Activated CD4-positive, alpha-beta T cell treated with anti-CD3 and anti-CD28 coated beads, Interleukin-2, amount 10 ng/mL, durations not matched to agents 7 days and 5 days (primary cell): ENCODE measurements at places on chromosomes 11 and 22. TPM values are rescaled to one million over a fixed set of nuclear protein-coding genes. Genes with fewer than 3 reads are reported as not detected.

Gene MS4A14
- not detected for total RNA-seq

Gene APOA1
- 0.23 TPM for total RNA-seq

Gene TMEM45B
- 0.84 TPM for total RNA-seq

Gene HBB
- total RNA-seq, result not detected

Gene TRIM3
- 6.8 TPM for total RNA-seq

Gene ZNF280B
- total RNA-seq, result 1.9 TPM

GRCh38 chr22:32752326-32752725, 49.2 kb upstream of the TIMP3 start:
- H3K36me3 ChIP-seq, result no peaks in the 10 kb centered on the region
- no peak overlapping the region for H3K4me3 ChIP-seq
- no peaks in the 10 kb centered on the region for H3K4me1 ChIP-seq
- no peaks in the 10 kb centered on the region for H3K27me3 ChIP-seq
- DNase-seq, result no peak
- H3K27ac ChIP-seq, result no peak overlapping the region

DNA sequence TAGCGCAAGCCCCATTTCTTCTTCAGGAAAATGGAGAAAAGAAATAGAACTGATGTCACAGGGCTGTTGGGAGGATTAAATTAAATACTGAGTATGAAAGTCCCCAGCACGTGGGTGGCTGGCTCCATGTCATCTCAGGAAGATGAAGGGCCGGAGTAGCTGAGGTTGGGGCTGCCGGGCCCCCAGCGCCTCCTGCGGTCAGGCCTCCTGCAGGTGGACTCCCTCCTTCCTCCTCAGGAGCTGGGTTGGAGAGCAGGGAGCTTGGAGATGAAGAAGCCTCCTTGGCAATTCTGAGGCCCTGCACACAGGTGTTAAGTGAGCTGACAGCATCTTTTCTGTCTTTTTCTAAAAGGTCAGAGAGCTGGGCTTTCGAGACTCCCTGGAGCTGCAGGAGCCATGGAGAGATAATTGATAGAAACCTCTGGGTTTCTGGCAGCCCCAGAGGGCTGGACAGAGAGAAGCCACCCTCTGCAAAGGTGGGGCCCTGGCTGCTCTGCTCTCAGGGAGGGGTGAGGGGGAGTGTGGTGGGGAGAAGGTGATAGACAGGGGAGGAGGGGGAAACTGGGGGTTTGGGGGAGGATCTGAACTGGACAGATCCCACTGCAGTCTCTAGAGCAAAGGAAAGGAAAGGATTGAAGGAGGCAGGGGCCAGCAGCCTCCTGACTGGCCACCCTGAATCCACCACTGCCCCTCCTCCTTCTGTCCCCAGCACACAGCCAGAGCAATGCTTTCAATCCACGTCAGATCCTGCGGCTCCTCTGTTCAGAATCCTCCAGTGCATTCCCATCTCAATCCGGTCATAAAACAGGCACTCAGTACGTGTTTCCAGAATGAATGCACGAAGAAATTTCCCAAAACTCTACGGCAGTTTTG, 210.8 kb downstream of the CEP164 start:
- H3K27me3 ChIP-seq, result no peaks in the 10 kb centered on the region
- H3K36me3 ChIP-seq, result no peaks in the 10 kb centered on the region

GRCh38 chr11:9001736-9002135, 2.1 kb downstream of the NRIP3 start:
- H3K27ac ChIP-seq, result no peak overlapping the region
- peaks cover 44% of the 10 kb centered on the region for H3K27me3 ChIP-seq
- H3K4me3 ChIP-seq, result no peak overlapping the region
- peak; percentile 33 for DNase-seq
- peaks cover 22% of the 10 kb centered on the region for H3K4me1 ChIP-seq

- H3K27ac ChIP-seq, result peak overlapping the region; percentile 44
- no peak overlapping the region for H3K4me3 ChIP-seq
- peaks cover 33% of the 10 kb centered on the region for H3K36me3 ChIP-seq
- peaks cover 88% of the 10 kb centered on the region for H3K4me1 ChIP-seq
These were observed 30.8 kb upstream of the SORL1 start for GRCh38 chr11:121421149-121421901.

DNA sequence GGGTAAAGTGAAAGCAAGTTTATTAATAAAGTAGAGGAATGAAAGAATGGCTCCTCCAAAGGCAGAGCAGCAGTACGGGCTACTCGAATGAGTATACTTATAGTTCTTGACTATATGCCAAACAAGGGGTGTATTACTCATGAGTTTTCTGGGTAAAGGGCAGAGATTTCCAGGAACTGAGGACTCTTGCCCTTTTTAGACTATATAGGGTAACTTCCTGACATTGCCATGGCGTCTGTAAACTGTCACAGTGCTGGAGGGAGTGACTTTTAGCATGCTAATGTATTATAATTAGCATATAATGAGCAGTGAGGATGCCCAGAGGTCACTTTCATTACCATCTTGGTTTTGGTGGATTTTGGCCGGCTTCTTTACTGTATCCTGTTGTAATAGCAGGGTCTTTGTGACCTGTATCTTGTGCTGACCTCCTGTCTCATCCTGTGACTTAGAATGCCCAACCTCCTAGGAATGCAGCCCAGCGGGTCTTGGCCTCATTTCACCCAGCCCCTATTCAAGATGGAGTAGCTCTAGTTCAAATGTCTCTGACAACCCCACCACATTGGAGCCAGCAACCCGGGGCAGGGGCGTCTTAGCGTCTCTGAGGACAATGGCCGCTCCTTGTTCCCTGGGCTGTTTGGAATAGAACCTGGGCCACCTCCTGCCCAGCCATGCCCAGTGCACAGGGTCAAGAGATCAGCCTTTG, 34.9 kb upstream of the CD82 start:
- DNase-seq, result peak; percentile 68
- H3K36me3 ChIP-seq, result no peaks in the 10 kb centered on the region
- H3K27me3 ChIP-seq, result no peaks in the 10 kb centered on the region
- peaks cover 26% of the 10 kb centered on the region for H3K4me1 ChIP-seq
- H3K27ac ChIP-seq, result peak overlapping the region; percentile 85

- peaks cover 27% of the 10 kb centered on the region for H3K36me3 ChIP-seq
- peak overlapping the region; percentile 76 for H3K27ac ChIP-seq
- peaks cover 28% of the 10 kb centered on the region for H3K4me1 ChIP-seq
- H3K4me3 ChIP-seq, result no peak overlapping the region
- DNase-seq, result peak; percentile 28
- no peaks in the 10 kb centered on the region for H3K27me3 ChIP-seq
These were observed 4.7 kb upstream of the RANBP1 start for GRCh38 chr22:20111045-20111688.

DNA sequence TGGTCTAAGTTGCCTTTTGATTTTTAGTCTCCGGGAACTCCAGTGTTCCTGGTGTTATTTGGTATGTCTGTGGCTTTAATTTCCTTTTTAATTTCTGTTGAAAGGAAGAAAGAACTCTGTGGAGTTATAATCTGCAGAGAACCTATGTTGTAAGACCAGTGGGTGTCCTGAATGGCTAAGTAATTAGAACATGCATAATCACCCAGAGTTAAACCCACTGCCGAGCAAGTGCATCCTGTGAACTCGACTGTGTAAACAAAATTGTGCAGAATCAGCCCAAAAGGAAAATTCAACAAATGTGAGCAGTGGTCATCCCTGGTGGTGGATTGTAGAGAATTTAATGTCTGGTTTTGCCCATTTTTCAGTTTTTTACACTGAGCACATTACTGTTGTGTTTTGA, 162.5 kb downstream of the COMMD9 start:
- no peaks in the 10 kb centered on the region for H3K36me3 ChIP-seq
- H3K27ac ChIP-seq, result no peak overlapping the region
- H3K27me3 ChIP-seq, result peaks cover 3% of the 10 kb centered on the region
- DNase-seq, result no peak

GRCh38 chr11:728901-729491, 18.3 kb upstream of the TALDO1 start:
- DNase-seq, result no peak
- H3K27me3 ChIP-seq, result peaks cover 7% of the 10 kb centered on the region
- H3K27ac ChIP-seq, result no peak overlapping the region
- no peak overlapping the region for H3K4me3 ChIP-seq
- no peaks in the 10 kb centered on the region for H3K36me3 ChIP-seq

- peaks cover 24% of the 10 kb centered on the region for H3K4me1 ChIP-seq
- no peak for DNase-seq
- H3K27me3 ChIP-seq, result peaks cover 24% of the 10 kb centered on the region
- H3K36me3 ChIP-seq, result peaks cover 3% of the 10 kb centered on the region
- no peak overlapping the region for H3K4me3 ChIP-seq
These were observed 57.4 kb downstream of the JAM3 start for GRCh38 chr11:134126217-134126822.

DNA sequence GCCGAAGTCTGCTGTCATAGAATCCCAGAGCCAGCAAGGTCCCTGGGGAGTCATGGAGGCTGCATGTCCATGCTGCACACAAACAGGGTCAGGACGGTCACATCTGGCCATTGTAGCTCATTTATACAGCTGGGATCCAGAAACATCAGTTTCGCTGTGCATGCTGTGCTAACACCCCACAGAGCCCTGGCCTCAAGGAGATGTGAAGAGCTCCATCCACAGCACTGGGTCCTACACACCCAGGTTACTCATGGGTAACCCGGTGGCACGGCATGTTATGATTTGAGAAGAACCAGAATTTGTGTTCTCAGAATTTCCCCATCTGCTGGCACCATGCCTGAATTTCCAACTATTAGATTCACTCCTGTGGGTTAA, 146.3 kb upstream of the ARHGAP20 start:
- no peak for DNase-seq
- no peaks in the 10 kb centered on the region for H3K4me1 ChIP-seq
- peaks cover 5% of the 10 kb centered on the region for H3K27me3 ChIP-seq
- H3K36me3 ChIP-seq, result no peaks in the 10 kb centered on the region

GRCh38 chr11:130637566-130637965, 189.1 kb downstream of the ADAMTS15 start:
- H3K27ac ChIP-seq, result no peak overlapping the region
- H3K27me3 ChIP-seq, result no peaks in the 10 kb centered on the region
- no peaks in the 10 kb centered on the region for H3K36me3 ChIP-seq
- no peak overlapping the region for H3K4me3 ChIP-seq
- peaks cover 24% of the 10 kb centered on the region for H3K4me1 ChIP-seq
- no peak for DNase-seq

- H3K27me3 ChIP-seq, result peaks cover 1% of the 10 kb centered on the region
- no peak overlapping the region for H3K4me3 ChIP-seq
- H3K36me3 ChIP-seq, result no peaks in the 10 kb centered on the region
- H3K4me1 ChIP-seq, result no peaks in the 10 kb centered on the region
These were observed 38.9 kb downstream of the LINC01488 start for GRCh38 chr11:69520186-69520916.

- H3K27ac ChIP-seq, result peak overlapping the region; percentile 77
- H3K4me3 ChIP-seq, result no peak overlapping the region
- no peak for DNase-seq
- no peaks in the 10 kb centered on the region for H3K27me3 ChIP-seq
These were observed 39.9 kb downstream of the CD6 start for GRCh38 chr11:61011229-61011870.

DNA sequence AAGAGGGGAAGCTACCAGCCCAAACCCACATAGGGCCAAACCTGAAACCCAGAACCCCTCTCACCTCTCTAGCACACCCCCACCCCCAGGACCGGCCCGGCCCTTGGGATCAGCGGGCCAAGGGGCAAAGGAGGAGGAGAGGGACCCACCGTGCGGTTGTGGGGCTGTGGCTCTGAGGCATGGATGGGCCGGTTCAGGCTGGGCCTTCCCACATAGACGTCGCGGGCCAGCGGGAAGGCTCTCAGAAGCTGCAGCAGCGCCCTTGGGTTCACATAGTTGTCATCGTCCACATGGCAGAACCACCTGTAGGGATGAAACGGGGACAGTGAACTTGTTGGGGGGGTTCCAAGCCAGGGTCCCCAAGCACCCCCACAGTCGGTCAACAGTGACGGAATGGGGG, 7.0 kb downstream of the MFNG start:
- H3K4me3 ChIP-seq, result no peak overlapping the region
- peaks cover 32% of the 10 kb centered on the region for H3K4me1 ChIP-seq
- peak overlapping the region; percentile 25 for H3K27ac ChIP-seq

DNA sequence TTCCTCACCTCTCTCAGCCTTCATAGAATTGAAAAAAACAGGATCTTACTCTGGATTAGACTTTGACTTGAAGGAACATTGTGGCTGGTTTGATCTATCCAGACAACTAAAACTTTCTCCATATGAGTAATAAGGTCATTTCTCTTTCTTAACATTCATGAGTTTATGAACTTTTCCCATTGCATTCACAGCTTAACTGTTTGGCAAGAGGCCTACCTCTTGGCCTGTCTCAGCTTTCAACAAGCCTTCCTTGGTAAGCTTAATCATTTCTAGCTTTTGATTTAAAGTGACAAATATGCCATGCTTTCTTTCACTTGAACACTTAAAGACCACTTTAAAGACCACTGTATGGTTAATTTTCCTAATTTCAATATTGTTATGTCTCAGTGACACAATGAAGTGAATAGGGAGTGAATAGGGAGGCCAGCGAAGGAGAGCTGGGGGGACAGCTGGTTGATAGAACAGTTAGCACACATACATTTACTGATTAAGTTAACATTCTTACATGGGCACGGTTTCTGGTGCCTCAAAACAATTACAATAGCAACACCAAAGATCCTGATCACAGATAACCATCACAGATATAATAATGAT, 17.0 kb downstream of the IMMP1L start:
- peaks cover 2% of the 10 kb centered on the region for H3K4me1 ChIP-seq
- H3K27me3 ChIP-seq, result no peaks in the 10 kb centered on the region
- DNase-seq, result no peak
- H3K36me3 ChIP-seq, result peaks cover 40% of the 10 kb centered on the region
- H3K27ac ChIP-seq, result no peak overlapping the region

GRCh38 chr11:12358302-12359188, 18.8 kb upstream of the PARVA start:
- H3K4me1 ChIP-seq, result peaks cover 43% of the 10 kb centered on the region
- no peaks in the 10 kb centered on the region for H3K36me3 ChIP-seq
- no peak for DNase-seq

DNA sequence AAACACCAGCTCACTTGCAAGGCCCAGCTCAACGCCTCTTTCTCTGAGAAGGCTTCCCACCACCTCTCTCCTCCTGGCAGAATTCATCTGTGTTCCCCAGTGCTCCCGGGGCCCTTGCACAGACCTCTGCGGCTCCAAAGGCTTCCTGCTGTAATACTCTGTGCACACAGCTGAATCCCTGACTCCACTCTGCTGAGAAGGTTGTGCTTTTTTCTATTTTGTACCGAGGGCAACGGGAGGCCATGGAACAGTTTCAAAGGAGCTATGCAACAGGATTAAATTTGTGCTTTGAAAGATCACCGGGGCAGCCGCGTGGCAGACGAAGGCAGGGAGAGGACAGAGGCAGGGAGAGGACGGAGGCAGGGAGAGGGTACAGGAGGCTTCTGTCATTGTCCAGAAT, 49.2 kb upstream of the SYT7 start:
- peaks cover 4% of the 10 kb centered on the region for H3K4me1 ChIP-seq
- DNase-seq, result no peak
- no peaks in the 10 kb centered on the region for H3K36me3 ChIP-seq
- no peak overlapping the region for H3K4me3 ChIP-seq
- H3K27ac ChIP-seq, result no peak overlapping the region

- no peak overlapping the region for H3K27ac ChIP-seq
- H3K27me3 ChIP-seq, result peaks cover 4% of the 10 kb centered on the region
- DNase-seq, result no peak
These were observed 15.1 kb downstream of the APOL2 start for GRCh38 chr22:36224245-36224644.
